ENCODE measurements at places on chromosomes 6 and 20. TPM values are rescaled to one million over a fixed set of nuclear protein-coding genes. Genes with fewer than 3 reads are reported as not detected.

DNA sequence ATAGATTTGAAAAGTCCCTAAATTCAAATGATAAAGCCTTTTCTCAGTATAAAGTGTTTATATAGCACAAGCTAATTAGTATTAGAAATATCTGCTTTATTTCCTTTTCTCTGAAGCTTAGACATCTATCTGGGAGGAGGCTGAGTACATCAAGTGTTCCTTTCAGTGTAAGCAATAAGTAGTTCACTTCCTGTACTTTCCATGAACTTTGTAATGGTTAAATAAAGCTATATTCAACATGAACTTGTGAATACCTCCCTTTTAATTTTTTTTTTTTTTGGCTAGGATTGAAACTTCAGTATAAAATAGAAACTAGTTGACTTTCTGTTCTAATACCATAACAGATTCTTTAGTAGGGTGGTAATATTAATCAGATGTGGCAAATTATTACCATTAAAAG lies 190.9 kb downstream of the CENPW start:
- no peak for DNase-seq

- no peak for DNase-seq
These were observed 140.7 kb downstream of the TAF4 start for GRCh38 chr20:61924858-61925554.

PHACTR3 gene
- total RNA-seq, result not detected

DNA sequence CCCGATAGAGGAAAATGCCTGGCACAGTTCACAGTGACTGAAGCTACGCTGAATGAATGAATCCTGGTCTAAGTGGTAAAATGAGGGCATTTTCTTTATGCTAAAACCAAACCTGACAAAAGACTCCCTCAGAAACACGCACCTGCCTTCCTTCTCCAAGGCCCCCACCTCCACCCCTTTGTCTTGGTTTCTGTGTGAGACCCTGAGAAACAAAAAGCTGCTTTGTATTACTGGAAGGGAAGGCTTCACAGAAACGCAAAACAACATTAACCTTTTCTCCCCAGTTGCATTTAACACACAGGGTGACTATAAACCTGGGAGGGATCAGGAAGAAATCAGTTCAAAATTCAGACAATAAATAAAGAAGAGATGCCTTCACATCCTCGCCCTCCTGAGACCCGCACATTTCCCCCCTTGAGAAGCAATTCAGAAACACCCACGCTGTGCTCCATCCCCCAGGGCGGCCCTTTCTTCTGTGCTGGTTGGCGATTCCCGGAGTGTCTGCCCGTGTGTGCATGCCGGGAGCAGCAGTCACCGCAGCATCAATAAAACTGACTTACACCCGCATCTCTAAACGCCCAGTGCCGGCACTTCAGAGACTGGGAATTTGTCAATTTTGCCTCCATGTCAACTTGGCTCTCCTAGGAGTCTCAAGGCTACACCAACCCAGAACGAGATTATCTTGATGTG lies 67.2 kb upstream of the TRAF3IP2 start:
- DNase-seq, result no peak

DNA sequence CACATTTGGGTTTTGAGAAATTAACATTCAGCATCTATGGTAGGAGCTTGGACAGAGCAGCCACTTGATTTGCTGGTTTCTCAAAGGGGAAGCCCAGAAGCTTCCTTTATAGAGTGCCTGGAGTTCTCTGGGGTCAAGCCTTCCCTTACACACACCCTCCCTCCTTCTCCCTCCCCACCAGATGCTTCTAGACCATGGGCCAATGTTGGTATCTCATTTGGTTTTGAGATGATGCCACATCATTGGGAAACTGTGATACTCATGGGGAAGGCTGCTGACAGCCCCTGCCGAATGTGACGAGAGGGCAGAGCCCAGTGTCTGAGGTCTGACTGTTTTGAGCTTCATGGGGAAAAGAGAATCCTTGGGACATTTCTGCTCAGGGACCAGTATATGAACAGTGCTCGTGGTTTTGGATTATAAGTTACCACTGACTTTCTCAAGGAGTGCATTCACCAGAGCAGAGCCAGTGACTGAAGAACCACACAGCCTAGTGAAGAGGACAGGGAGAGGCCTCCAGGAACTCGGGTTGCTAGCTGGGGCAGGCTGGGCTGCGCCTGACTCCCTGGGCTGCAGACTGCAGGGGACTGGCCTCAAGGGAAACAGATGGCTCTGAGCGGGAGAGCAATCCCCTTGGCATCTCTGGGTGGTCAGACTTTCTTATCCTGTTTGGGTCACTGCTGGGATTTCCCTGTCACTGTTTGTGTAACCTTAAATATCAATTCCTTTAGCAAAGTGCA lies 46.4 kb upstream of the CST5 start:
- no peak for DNase-seq

DNA sequence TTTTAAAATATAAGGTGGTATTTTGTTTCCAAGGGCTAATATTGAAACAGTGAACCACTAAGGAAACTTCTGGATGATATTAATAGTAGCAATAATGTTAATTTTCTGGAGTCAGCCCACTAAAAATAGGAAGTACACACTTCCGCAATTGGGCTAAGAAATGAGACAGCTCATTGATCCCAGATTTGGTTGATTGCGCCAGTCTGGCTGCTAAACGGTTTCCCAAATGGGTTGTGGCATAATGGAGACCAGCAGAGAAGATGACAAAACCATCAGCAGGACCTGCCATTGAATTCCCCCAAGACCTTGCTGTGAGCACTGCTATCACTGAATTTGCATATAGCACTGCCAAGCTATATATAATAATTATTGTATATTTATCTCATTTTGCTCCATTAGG lies 71.2 kb upstream of the SGK1 start:
- DNase-seq, result no peak

MLN gene
- total RNA-seq, result not detected

GRCh38 chr20:7702141-7702540 lies 238.1 kb downstream of the HAO1 start:
- no peak for DNase-seq

GRCh38 chr20:18011951-18012645 lies 43.3 kb downstream of the MGME1 start:
- DNase-seq, result no peak

RPS18 gene
- 2,808 TPM for total RNA-seq

WFDC2 gene
- total RNA-seq, result not detected

SNAP25 gene
- 1.6 TPM for total RNA-seq

GRCh38 chr6:134880487-134881190 lies 69.3 kb downstream of the ALDH8A1 start:
- no peak for DNase-seq

DNA sequence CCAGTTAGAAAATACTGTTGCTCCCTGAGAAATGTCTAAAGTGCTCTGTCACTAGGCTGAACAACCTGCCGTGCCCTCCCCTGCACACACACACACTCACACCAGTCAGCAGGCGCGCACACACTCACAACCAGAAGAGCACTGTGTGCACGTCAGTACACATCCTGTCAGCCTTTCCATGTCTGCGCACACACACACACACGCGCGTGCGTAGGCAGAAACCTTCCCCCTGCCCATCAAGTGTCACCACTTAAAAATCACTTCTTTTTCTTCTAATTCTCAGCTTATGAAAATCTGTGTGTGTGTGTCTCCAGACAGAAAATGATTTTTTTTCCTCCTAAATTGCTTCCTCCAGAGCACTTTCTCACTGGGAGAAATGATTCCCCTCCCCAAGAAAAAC lies 100.3 kb downstream of the EDN3 start:
- no peak for DNase-seq

EMILIN3 gene
- total RNA-seq, result not detected

- no peak for DNase-seq
These were observed 12.7 kb downstream of the SUPT3H start for GRCh38 chr6:45365036-45365435.

- no peak for DNase-seq
These were observed 43.2 kb upstream of the ADGRF5 start for GRCh38 chr6:46964716-46965519.

GRCh38 chr6:139686308-139686707 lies 311.9 kb upstream of the CITED2 start:
- no peak for DNase-seq

LYRM2 gene
- total RNA-seq, result 28.9 TPM

DNA sequence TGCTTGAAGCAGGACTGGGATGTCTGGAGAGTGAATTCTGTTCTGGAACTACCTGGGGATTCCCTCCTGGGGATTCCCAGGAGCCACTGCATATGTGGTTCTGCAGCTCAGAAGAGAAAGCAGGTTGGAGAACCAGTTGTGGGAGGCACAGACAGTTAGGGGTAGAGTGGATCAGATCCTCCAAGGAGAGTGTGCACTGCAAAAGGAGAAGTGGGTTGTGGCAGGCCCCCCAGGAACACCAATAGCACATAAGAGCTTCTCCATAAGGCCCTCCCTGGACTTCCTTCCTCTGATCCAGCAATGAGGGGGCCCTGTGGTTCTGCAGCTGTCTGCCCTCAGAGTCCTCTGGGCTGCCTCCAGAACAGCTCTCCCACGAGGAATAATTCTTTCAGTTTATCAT lies 369.2 kb upstream of the CNR1 start:
- no peak for DNase-seq

DNA sequence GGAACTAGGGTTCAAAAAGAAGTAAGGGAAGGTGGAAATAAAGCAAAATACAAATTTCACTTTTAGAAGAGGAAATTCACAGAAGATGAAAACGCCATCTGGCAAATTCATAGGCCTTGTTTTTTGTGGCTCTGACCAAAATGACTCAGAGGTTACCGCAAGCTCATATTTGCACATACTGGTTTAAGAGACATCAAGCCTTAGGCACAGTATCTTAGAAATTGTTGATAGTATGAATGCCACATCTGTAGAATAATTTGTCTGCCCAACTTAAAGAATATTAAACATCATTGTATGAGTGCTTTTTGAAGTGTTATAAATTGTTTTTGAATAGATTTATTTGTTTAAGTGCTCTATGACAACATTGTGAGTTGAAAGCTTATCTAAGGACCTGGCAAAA lies 10.6 kb downstream of the TAAR1 start:
- DNase-seq, result peak; percentile 67

HSPA1L gene
- total RNA-seq, result 2.9 TPM

- no peak for DNase-seq
These were observed 61.1 kb upstream of the GATA5 start for GRCh38 chr20:62536871-62537401.

DDO gene
- not detected for total RNA-seq

DNA sequence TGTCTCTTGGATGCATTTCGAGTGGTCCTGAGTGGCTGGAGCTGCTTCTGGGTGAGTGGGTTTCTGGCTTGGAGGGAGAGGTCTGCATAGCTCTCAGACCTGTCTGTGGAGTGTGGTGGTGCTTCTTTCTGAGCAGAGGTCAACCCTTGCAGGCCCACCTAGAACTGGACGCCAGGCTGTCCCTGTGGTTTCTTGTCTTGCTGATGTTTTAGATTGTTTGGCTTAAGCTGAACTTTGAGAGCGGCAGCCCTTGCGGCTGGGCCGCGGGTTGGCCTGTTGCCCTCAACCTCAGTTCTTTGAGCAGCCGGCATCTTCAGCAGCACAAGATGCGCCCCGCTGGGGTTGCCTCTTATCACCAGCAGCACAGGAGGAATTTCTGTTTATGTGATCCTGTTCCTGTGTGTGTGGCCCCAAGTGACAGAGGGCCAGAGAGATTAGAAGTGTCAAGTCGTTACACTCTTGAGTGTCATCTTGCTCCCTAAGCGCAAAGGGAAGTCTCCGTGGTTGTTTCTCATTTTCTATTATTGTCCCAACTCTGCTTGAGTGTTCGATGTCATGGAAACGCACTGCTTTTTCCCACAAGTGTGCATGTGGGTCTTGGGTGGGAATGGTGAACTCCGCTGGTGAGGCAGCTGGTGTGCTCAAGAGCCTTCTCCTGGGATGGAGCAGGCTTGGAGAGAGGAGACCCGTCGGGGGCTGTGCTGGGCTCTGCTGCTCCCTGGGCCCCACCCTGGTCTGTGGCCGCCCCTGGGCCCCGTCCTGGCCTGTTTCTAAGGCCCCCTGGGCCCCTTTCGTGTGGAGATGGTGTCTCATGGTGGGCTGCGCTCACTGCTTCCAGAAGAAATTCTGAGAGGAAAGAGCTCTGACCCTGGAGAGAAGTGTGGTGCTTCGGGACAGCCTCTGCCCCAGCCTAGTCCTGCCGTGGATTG lies 20.1 kb upstream of the SLC22A1 start:
- DNase-seq, result no peak

SMLR1 gene
- not detected for total RNA-seq

- no peak for DNase-seq
These were observed 16.5 kb upstream of the TINAG start for GRCh38 chr6:54291738-54292137.

- DNase-seq, result no peak
These were observed 224.4 kb upstream of the FLRT3 start for GRCh38 chr20:14561741-14562221.

LGSN gene
- total RNA-seq, result 0.09 TPM

TMEM244 gene
- 0.99 TPM for total RNA-seq

GRCh38 chr20:40668449-40669228 lies 20.4 kb downstream of the MAFB start:
- DNase-seq, result no peak

DNA sequence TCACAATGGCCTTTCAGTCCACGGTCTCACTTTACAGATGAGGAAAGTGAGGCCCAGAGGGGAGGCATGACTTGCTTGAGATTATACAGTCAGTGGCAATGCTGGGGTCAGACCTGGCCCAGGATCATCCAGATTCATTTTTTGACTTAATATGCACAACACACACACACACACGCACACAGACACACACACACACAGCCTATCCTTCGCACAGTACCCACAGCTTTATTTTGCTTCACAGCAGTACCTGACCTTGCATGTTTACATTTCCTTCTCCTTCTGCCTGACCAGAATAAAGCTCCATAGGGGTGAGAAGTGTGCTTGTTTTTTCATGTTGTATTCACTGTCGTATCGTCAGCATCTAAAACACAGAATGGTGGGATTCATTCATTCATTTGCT lies 79.8 kb downstream of the VEGFA start:
- DNase-seq, result no peak

GRCh38 chr20:35226126-35226883 lies at the start of gene MMP24:
Gene MMP24, plus strand, starts transcription at chr20:35226690. Its CDS starts 49 bp downstream, at chr20:35226739.
- DNase-seq, result no peak

COL19A1 gene
- total RNA-seq, result 0.40 TPM

COL12A1 gene
- not detected for total RNA-seq

BIRC7 gene
- total RNA-seq, result not detected

DNA sequence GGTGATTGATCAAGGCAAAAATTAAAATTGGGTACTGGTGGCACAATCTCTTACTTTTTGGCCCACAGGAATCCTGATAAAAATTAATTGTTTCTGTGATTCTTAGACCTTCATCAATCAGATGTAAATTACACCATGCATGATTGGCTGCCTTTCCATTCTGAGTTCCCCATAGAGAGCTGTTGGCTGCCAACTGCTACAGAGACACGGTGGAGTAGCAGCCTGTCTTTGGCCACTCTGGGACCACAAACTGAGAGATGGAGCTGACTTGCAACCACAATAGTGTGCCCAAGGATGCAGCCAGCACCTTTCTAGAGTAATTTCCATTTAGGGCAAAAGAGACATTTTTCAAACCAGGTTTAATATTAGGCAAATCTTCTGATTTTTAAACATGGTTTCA lies 274.3 kb upstream of the MMS22L start:
- DNase-seq, result no peak

Data from activated CD8-positive, alpha-beta memory T cell treated with anti-CD3 and anti-CD28 coated beads, Interleukin-2, amount 10 ng/mL, durations not matched to agents 7 days and 5 days (primary cell).